ENCODE measurements at places on chromosomes 2 and 18. TPM values are rescaled to one million over a fixed set of nuclear protein-coding genes. Genes with fewer than 3 reads are reported as not detected.

DNA sequence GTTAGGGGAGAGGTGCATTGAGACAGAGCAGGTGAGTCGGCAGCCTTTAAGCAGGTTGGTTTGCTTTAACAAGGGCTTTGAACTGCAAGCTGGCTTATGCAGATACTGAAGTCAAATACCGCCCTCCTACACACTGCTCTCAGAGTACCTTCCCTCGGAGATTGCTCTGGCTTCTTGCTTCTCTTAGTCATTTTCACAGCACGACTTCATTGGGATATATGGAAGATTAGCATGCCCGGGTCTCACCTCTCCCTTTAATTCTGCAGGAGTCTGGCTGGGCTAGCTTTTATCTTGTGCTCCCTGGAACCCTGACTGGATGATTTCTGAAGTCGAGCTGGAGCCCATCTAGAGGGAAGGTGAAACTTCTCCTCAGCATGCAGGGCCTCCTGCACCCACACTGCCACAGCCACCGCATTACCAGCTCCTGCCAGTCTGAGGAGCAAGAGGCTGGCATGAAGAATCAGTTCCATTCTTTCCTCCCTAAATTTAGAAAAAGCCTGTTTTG, 395.5 kb upstream of the HNRNPA3 start:
- DNase-seq: peak; percentile 21

DNA sequence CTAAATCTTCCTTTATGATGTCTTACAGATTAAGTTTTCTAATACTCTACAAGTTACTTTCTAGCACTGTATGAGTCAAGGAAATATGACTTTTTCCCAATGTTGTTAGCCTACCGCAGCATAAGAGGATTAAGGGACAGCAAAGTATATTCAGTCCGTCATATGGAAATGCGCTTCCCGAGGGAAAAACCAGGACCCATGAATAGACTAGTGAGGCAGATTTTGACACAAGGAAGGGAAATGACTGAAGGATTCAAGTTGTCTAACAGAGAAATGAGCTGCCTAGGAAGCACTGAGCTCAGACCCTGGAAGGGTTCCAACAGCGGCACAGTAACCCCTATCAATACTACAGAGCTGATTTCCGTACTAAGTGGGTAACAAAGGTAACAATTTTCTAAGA, 12.0 kb downstream of the SEPTIN10 start:
- no peak for DNase-seq

DNA sequence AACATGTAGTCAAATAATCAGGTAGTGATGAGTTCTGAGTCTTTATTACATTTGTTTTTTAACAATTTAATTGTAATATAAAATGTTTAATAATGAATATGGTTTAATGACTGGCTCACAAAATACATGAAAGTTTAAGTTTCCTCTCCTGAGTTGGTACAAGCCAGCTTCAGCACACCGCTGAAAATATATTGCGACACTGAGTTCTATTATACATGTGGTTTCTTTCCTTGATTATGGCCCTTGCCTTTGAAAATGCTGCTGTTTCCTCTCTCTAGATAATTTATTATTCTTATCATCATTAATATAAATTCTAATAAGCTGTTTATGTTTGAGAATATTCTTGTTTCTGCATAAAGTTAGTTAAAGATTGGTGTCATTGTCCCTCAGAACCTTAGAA, 249.3 kb downstream of the PARD3B start:
- no peak for DNase-seq

GRCh38 chr2:206515580-206515979, 72.2 kb downstream of the ADAM23 start:
- no peak for DNase-seq

DNA sequence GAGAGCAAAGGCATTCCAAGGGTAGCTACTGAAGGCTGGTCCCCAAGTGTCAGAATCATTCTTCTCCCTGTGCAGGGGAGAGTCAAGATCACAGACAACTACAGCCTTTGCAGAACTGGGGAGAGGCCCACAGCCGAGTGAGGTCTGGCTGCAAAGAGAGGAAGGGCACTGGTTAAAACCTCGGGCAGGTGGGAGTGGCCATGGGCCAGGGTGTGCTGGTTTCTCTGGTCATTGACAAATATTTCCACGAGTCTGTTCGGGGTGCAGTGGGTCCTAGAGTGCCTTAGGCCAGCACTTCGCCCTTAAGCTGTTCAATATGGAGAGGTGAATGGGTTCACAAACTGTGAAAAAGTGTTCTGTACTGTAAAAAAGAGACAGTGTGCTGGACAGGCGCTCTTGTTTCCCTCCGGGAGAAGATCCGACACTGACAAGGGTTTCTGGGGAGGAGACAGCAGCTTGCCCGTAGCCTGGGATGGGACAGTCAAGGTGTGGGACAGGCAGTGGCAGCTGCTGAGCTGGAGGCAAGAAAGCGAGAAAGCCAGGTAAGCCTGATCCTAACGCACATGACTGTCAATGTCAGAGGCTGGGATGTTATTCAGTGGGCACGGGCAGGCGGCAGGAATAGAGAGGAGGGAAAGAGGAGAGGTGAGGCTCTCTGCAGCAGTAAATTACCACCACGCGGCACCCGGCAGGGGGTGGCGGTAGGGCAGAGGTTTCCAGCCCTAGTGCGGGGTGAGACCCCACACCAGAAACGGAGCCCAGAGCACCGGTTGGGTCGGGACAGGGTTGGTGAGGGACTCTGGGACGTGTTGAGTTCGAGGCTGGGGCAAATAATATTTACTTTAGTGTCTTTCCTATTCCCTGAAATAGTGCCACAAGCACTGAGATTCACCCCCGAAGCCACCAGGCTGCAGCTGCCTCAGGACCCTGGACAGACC, 2.0 kb downstream of the NPPC start:
- DNase-seq: no peak

DNA sequence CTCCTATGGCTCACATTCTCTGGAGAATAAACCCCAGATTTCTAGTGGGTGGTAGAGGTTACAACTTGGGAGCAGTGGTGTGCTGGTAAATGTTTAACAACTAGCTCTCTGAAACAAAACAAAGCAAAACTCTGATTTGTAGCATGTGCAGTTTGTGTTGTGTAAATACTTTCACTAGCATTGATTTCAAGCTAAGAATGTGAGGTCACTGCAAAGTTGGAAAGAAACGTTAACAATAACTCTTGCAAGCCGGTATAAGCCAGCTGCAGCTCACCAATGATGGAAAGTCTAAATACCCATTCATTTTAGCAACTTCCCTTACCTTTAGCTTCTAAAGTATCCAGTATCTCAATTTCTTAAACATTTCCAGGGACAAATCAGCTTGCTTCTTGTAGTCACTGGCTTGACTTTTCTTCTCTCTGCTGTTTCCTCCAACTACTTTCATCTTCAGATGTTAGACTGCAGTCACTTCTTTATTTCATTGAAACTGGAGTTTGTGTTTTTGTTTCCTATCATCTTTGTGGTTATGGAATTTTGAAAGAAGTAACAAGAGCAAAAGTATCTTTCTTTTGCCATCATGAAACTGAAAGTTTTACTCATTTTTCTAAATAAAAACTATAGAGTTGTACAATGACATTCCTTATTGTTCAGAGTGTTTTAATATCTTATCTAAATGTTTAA, 140.2 kb downstream of the PLCL1 start:
- DNase-seq: no peak

DNA sequence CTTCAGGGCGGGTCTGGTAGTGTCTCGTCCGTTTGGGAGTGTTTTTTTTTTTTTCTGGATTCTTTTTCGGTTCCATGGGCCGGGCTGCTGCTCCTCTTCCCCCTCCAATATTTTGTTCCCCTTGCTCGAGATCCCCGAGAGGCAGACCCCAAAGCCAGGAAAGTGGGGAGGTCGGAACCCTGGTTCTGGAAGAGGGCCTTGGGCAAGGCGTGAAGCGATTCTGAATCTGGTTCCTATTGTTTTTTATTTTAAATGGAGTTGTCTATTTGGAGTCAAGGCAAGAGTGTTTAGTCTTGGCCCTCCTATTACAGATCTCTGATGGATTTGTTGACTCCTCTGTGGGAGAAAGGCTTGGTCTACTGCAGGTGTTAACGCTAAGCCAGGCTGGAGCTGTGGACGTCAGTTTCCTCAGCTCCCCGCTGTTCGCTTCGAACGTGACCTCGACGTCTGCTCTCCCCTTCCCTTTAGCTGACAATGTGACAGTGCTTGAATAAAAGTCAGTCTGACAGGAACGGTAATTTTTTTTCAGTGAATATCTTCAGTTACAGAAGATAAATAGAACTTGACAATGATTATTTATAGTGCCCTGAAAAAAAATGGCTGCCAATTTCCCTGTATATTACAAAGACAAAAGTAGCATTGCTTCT, 683 bp upstream of the DNAJC27 start:
- peak; percentile 57 for DNase-seq

GRCh38 chr2:12008425-12009061, 262.1 kb downstream of the LPIN1 start:
- DNase-seq: no peak

DNA sequence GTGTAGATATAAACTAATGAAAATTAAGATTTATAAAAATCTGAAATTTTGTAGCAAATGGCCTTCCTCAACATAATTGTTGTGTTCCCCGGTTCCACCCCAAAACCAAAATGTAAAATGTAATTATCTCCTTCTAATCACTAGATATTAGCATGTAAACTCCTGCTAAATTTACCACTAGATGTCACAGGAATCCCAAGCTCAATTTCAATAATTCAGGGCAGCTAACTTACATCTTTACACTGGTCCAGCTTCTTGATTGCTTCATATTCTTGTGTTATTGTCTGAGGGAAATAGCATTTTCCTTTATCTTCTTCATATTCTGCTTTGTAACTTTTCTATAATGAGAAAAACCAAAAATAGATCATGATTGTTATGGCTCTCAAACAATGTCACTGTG, 42.6 kb downstream of the NEB start:
- DNase-seq: peak; percentile 47

DNA sequence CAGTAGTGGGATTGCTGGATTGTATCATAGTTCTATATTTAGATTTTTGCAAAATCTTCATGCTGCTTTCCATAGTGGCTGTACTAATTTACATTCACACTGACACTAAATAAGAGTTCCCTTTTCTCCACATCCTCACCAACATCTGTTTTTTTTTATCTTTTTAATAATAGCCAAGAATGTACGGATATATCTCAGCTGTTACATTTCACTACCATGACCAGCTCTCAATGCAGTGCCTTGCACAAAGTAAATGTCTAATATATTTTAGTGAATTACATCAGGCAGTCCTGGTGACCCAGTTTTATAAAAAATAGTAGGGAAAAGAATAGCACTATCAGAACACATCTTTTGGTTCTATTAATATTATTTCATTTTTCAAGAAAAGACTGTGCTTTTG, 161.8 kb downstream of the LNPK start:
- no peak for DNase-seq

DNA sequence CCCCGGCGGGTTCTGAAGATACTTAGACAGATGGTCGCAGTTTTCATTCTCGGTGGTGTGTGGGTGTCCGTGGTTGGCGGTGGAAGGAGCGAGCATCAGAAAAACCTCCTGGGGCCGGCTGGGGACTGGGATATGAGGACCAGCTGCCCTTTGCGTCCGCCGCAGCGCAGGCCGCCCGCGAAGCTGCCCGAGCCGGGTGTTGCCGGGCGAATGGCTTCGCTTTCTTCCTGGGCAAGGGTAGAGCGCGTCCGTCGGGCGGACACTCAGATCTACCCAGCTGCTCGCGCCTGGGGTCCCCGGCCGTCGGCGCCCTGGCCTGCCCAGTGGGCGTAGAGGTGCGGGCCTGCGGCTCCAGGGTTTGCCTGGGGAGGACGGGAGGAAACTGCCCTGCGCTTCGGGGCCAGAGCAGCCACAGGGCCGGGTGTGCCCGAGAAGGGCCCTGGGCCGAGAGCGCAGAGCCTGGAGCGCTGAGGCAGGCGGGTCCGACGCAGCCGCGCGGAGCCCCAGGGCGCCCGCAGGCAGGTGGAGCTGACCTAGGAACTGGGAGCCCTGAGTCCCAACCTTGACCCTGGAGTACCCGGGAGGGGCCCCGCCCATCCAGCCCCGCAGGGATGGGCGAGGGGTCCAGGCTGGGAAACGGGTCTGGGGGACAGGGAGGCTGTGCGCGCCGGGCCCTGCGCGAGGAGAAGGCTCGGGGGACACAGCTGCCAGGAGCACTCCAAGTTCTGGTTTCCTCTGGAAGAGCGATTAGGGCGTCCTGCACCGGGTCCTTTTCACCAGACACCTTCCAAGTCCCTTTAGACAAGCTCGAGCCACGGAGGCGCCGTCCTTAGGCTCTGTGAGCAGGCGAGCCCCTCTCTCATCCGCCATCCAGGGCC, 1.3 kb downstream of the TWIST2 start:
- DNase-seq: no peak

- no peak for DNase-seq
Measured at GRCh38 chr2:83459456-83459855, 999.6 kb downstream of the SUCLG1 start.

- DNase-seq: no peak
Measured at GRCh38 chr2:64470766-64471295, 16.9 kb downstream of the LGALSL start.

DNA sequence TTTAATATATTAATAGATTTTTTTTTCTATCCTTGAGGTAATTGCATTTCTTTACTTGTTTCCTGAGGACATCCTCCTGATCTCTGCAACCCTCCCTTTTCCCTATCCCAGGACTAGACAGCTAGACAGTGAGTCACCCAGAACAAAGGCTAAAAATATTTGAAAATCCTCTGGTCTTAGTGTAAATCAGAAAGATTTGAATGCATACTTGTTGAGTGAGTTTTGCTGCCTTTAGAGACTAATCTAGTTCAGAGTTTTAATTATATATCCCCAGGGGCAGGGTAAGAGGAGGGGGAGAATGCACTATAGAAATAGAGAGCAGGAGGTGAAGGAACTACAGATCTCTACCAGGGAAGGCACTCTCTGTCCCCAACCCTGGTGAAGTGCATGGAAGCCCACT, 202.3 kb upstream of the TCF4 start:
- DNase-seq: no peak

- no peak for DNase-seq
Measured at GRCh38 chr2:8402222-8402621, 279.6 kb upstream of the ID2 start.

DNA sequence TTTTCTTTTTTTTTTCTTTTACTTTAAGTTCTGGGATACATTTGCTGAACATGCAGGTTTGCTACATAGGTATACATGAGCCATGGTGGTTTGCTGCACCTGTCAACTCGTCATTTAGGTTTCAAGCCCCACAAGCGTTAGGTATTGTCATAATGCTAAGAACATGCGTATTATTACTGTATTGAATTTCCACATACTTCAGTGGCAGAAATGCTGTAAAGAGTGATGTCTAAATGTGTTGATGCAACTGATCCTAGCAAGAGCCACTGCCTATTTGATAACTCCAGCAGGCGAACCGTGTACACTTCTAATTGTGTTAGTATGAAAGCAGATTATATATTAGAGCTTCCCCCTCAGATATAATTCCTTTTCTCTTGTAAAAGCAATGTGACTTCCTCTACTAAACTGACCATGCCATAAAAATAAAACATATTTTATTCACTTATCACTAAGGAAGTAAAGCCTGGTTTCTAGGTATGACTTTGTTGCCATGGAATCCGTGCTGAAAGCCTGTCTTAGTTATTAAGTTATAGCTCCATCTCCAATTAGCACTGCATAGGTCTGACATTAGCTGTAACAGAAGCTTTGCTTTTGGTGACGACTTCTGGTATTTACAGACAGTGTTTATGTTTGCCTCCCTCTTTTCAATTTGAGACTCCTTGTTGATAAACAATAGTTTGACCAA, 280.0 kb downstream of the GALR1 start:
- DNase-seq: no peak

- DNase-seq: no peak
Measured at GRCh38 chr2:46145840-46146239, 151.4 kb upstream of the EPAS1 start.

- DNase-seq: no peak
Measured at GRCh38 chr2:14199040-14199439, 433.5 kb upstream of the LRATD1 start.

ANKRD30B gene
- 3.0 TPM for total RNA-seq

ALPG gene
- total RNA-seq: not detected

ITGB6 gene
- total RNA-seq: 0.27 TPM

INPP1 gene
- 7.7 TPM for total RNA-seq

EDAR gene
- total RNA-seq: not detected

All from cerebellum (tissue), 4 donors.